Right ventricle myocardium inferior (tissue), 1 donor: ENCODE measurements at places on chromosomes 13 and 19.

DNA sequence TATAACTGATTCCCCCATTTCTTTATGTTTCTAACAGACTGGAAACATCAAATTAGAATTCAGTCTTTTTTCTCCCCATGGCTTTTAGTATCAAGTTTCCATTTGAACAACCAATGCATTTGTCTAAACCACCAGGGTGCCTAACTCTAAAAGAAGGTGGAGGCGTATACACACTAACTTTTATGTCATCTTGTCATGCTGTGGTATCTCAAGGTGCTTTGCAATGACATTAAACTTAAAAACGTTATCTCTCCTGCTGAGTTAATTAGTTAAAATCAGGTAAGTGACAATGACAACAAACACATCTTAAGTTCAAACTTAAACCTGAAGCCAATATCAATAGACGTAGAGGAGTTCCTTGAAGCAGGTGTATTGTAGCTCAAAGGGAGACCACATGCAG lies 1001.7 kb downstream of the PCDH17 start:
- no peak for DNase-seq

- no peak for DNase-seq
Measured at GRCh38 chr13:83340170-83340569, 542.1 kb downstream of the SLITRK1 start.

- no peak for DNase-seq
Measured at GRCh38 chr13:40562975-40563349, 103.5 kb downstream of the FOXO1 start.

- no peak for DNase-seq
Measured at GRCh38 chr13:33617055-33617454, 200.9 kb upstream of the RFC3 start.

- DNase-seq, result no peak
Measured at GRCh38 chr13:109788372-109789111, 2.2 kb upstream of the IRS2 start.

DNA sequence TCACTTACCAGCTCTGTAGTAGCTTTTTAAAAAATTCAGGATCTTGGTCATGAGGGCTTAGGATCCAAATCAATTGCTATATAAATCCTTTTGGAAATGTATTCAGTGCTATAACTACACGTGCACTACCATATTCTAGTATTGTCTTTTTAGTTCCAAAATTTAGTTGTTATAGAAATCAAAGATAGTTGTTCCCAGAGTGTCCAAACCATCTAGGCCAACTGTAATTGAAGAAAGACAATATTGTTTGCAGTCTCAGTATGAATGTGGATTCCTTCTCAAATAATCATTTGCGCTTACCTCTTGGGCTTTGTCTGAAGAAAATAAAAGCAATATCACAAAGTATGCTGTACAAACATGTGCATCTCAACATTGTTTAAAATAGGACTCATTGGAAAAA lies 184.1 kb upstream of the EDNRB start:
- DNase-seq, result no peak

GRCh38 chr19:15248648-15249527 lies 16.6 kb upstream of the EPHX3 start:
- peak; percentile 90 for DNase-seq

DNA sequence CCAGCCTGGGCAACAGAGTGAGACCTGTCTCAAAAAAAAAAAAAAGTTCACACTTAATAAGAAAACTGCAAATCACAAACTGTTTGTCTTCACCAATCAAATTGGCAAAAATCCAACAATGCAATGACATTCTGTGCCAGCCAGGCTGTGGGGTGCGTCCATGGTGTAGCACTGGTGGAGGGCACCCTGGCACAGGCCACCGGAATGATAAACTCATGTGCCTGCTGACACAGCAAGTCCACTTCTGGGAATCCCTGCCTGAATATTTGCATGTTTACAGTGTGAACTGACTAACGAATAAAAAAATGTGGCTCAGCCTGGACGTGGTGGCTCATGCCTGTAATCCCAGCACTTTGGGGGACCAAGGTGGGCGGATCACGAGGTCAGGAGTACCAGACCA lies 1.6 kb upstream of the LRRC25 start:
- peak; percentile 69 for DNase-seq

- DNase-seq, result no peak
Measured at GRCh38 chr13:90427322-90428272, 919.9 kb upstream of the MIR17HG start.

DNA sequence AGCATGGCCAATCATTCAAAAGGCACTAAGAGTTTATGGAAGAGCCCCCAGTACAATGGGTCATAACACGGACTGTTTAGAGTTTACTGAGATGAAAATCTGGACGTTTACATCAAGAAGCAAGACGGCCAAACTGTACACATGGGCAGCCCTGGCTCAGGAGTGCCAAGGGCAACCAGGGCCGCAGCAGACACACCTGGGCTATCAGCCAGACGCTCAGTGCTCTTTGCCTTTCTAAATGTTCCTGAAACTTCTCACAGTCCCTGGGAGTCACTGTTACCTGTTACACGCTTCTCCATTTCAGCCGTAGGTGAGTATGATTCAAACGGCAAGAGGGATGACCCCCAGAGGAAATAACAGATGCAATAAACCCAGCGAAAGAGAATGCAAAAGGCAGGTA lies 64.5 kb downstream of the ABCC4 start:
- no peak for DNase-seq

DNA sequence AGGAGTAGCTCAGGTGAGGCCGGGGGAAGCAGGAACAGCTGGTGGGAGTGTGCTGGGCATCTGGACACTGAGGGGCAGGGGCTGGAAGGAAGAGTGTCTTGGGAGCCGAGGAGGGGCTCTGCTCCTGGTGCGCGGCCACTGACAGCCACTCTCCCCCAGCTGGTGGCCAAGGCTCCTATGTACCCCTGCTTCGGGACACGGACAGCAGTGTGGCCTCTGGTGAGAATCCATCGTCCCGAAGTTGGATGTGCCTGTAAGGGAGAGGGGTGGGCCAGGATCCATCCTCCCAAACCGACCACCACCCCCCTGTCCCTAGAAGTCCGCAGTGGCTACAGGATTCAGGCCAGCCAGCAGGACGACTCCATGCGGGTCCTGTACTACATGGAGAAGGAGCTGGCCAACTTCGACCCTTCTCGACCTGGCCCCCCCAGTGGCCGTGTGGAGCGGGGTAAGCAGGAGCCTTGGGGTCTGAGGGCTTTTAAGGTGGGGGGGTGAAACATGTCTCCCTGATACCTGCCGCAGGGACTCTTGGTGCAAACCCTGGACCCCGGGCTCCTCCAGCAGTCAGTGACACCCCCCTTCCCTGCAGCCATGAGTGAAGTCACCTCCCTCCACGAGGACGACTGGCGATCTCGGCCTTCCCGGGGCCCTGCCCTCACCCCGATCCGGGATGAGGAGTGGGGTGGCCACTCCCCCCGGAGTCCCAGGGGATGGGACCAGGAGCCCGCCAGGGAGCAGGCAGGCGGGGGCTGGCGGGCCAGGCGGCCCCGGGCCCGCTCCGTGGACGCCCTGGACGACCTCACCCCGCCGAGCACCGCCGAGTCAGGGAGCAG lies 2.0 kb upstream of the USF2 start:
- peak; percentile 70 for DNase-seq

DNA sequence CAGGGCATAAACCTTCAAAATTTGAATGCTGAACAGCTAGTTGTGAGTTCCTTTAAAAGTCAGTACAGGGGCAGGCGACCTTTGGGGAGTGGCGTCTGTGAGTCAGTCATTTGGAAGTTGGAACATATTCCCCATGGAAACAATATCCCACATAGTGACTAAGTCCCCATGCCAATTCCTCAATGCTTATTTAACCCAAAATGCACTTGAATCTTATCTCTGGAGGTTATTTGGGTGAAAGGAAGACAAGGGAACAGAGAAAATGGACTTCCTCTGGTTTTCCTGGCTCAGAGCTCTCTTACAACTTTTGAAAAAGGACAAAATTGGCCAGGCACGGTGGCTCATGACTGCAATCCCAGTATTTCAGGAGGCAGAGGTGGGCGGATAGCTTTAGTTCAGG lies 479.2 kb upstream of the NBEA start:
- no peak for DNase-seq

DNA sequence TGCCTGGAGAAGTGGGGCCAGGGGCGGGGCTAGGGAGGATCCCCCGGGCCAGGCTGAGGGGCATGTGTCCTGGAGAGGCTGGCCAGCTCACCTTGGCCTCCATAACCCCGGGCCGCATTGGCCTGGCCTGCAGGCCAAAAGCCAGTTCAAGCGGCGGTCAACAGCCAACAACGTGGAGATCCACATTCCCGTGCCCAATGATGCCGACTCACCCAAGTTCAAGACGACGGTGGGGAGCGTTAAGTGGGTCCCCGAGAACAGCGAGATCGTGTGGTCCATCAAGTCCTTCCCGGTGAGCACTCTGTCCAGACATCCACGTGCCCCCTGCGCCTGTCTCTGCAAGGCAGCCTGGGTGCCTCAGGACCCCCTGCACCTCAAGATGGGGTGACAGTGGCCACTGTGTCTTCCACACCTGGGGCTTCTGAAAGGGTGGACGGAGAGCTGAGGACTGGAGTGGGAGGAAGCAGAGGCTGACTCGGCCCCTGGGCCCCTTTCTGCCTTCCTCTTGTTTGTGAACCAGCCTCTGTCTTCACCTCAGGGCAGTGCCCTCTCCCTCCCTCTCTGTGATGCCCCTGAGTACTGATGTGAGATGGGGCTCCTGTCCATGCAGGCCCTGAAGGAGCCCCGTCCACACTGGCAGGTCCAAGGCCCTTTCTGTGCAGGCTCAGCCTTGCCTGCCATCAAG lies 31.1 kb downstream of the AP1M1 start:
- no peak for DNase-seq

GRCh38 chr19:18850471-18851375 lies 19.0 kb downstream of the UPF1 start:
- peak; percentile 49 for DNase-seq

- DNase-seq, result peak; percentile 73
Measured at GRCh38 chr19:17841810-17842662, 5.7 kb downstream of the JAK3 start.

DNA sequence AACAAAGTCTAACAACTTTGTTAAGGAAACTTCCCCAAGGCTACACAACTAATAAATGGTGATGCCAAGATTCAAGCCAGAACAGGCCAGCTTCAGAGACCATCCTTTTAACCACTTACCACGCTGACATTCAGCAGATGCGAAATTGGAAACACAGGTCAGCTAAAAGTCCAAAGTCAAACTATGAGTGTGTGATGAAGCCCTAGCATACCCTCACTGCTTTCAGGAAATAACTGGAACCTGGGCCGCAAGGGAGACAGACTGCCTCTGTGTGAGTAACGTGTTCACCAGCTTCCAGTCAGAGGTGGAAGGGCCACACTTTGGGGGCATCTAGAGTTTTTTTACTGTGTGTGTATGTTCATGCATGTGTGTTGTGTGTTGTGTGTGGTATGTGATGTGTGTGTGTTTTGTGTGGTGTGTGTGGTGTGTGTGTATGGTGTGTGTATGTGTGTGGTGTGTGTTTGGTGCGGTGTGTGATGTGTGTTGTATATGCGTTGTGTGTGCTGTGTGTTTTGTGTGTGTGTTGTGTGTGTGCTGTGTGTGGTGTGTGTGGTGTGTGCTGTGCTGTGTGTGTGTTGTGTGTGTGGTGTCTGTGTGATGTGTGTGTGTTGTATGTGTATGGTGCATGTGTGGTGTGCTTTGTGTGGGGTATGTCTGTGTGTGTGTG lies 12.5 kb upstream of the PDX1 start:
- no peak for DNase-seq

DNA sequence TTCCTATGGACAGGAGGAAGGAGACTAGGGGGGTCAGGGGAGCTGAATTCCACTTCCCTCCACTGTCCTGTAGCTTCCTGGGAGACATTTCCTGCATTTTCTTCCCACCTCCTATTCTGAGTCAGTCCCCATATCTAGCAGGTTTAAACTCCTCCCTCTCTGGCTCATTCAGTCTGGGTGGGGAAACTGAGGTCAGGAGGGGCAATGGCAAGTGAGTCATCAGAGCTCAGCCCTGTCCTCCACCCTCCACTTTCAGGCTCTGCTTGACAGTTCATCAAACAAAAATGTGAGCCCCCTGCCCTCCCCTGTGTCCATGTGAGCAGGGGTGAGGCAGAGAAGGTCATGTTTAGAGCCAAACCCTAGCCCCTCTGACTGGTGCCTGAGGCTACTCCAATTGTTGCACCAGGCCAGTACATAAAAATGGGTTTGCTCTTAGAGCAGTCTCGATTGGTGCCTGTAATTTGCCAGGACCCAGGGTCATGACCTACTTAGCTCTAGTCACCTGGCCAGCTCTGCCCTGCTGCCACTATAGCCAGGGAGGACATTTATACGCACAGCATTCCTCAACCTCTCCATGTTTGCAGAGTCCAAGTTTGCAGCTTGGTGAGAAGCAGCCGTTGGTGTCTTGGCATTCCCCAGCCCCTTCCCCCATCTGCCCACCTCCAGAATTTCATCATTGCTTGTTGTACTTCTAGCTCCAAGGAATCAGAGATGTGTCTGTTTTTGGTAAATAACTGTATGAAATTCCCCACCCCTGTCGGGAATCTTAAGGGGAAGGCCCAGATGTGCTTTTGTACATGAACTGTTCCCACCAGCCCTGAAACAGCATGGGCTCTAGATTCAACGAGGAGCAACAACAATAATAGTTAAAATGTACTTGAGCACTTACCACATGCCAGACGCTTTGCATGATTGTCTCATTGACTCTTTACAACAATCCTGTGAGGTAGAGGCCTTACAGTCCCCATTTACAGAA lies 20.7 kb downstream of the SAMD4B start:
- no peak for DNase-seq

DNA sequence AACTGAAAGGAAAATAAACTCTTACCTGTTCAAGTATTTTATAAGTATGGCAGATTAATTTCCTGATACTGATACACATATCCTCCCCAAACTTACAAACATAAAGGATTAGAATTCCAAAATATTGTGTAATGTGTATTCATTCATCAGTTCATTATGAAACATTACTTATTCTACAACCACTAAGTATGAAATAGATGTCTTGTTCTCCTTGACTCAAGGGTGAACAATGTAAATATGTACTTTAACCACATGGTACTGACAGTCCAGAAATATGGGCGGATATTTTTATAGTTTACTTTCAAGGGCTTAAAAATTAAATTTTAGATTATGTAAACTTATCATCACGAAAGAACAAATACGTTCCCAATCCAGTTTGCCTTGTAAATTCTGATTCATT lies 334.0 kb downstream of the LIG4 start:
- DNase-seq, result no peak

- no peak for DNase-seq
Measured at GRCh38 chr13:48682436-48682835, 28.7 kb downstream of the CYSLTR2 start.

GRCh38 chr19:47447470-47448359 lies 24.0 kb downstream of the SLC8A2 start:
- DNase-seq, result no peak

- DNase-seq, result no peak
Measured at GRCh38 chr19:35445826-35446593, 2.0 kb upstream of the FFAR2 start.

GRCh38 chr13:33353210-33353609 lies 67.7 kb upstream of the STARD13 start:
- DNase-seq, result peak; percentile 76
